HEK293T (cell line): ENCODE measurements at places on chromosomes 16 and 17.

DNA sequence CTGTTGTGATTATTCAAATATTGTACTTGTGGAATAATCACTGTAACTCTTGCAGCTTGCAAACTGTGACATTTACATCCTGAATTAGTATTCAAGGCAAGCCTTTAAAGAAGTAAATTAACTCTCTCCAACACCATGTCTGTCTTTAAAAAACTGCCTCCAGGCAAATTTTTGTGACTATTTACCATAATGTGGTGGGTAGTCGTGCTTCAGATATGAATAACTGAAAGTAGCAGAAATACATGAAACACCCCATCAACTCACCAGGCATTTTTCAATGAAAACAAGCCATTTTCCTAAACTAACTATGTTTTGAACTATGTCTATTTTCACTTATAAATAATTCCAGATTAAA lies 217.4 kb upstream of the PSMD7 start:
- DNase-seq: no peak

- DNase-seq: no peak
Measured at GRCh38 chr17:81802856-81803643, 900 bp upstream of the GCGR start.

DNA sequence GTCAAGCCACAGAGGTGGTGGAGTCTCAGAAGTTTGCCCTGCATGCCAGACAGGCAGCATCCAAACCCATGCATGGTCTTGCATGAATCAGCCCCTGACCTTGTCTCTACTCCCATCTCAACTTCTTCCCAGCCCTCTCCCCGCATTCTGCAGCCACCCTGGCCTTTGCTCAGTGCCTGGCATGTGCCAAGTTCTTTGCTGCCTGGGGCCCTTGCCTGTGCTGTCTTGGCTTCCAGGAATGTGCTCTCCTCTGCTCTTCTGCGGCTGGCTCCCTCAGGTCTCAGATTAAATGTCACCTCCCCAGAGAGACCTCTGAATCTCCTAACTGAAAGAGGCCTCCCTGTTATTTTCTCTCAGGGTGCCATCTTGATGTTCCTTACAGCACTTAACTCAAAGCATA lies 17.6 kb downstream of the DRC3 start:
- no peak for DNase-seq

GRCh38 chr17:78676412-78677302 lies 99.5 kb upstream of the DNAH17 start:
- no peak for DNase-seq

DNA sequence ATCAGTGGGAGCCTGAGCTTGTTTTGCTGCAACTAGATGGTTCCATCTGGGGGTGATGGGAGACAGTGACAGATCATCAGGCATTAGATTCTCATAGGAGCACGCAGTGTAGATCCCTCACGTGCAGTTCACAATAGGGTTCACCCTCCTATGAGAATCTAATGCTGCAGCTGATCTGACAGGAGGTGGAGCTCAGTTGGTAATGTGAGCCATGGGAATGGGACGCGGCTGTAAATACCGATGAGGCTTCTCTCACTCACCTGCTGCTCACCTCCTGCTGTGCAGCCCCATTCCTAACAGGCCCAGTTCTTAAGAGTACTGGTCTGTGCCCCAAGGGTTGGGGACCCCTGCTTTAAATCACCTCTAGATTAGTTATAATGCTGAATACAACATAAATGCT lies 137.5 kb upstream of the PLEKHM1 start:
- no peak for DNase-seq
